ENCODE measurements at places on chromosomes 3 and 15. TPM values are rescaled to one million over a fixed set of nuclear protein-coding genes. Genes with fewer than 3 reads are reported as not detected.
A peak's percentile ranks its signal among the peaks of the same experiment; 100 is the strongest.

DNA sequence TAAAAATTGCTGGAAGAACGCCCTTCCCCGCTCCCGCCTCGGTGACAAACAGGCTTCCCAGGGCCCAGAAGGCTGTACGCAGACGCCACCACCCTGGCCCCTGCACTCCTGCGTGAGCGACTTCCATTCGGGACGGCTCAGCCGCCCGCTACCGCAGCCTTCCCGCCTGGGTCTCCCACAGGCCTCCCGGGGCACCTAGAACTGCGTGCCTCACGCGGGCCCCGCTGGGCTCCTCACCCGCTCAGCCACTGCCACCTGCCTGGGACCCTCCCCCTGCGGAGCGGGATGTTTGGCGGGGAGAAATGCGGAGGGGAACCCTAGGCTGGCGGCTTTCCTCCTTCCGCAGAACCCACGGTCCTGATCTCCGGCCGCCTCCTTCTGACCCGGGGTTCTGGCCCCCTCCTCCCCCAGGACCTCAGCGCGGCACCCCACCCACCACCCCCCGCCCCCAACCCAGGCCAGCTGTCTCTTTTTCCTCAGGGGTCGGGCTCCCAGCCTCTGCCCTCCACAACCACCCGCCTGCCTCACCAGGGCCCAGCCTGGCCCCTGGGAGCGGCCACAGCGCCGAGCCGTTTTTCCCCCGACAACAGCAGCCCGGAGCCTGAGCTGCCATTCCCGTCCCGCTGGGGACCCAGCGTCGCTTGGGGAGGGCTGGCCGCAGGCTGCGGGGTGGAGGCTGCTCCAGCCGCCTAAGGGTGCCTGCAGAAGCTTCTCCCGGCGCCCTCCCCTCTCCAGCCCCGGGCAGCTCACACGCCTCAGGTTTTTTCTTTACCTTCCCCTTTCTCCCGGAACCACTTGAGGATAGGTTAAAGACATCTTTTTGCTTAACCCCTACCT is 27.6 kb upstream of the RAB7A start:
- no peak overlapping the region for H3K27ac ChIP-seq
- H3K4me3 ChIP-seq = peak overlapping the region; percentile 65
- peaks cover 2% of the 10 kb centered on the region for H3K4me1 ChIP-seq

- H3K4me1 ChIP-seq = peaks cover 7% of the 10 kb centered on the region
- H3K4me3 ChIP-seq = peak within 1 kb of the TSS; percentile 28
- DNase-seq = peak; percentile 12
- no peaks in the 10 kb centered on the region for H3K36me3 ChIP-seq
- H3K27me3 ChIP-seq = peaks cover 42% of the 10 kb centered on the region
Measured at GRCh38 chr15:78340231-78341056, at the start of gene CRABP1. CRABP1 (plus strand) TSS chr15:78340353; CDS start chr15:78340429, 76 bp downstream.

- no peak overlapping the region for H3K4me3 ChIP-seq
- H3K36me3 ChIP-seq = no peaks in the 10 kb centered on the region
- no peak for DNase-seq
- H3K4me1 ChIP-seq = no peaks in the 10 kb centered on the region
- H3K27ac ChIP-seq = no peak overlapping the region
Measured at GRCh38 chr3:36733162-36733696, 31.1 kb downstream of the DCLK3 start.

DNA sequence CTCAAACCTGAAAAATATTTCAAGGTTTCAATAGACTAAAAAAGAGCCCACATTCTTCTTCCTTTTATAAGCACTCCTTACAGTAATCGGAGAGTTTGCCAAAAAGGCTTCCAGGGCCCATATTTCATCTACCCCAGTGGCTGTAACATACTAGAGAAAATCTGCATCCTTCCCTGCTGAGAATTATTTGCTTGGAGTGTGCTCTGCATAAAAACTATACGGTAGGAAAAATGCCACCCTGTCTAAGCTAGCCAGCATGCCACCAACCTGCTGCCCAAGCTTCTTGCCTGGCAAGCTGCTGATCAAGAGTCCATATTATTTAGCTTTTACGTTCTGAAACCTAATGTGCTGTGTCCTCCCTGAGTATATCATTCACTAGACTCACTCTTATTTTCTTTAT is 107.1 kb downstream of the FGF12 start:
- H3K27ac ChIP-seq = no peak overlapping the region
- DNase-seq = no peak
- H3K36me3 ChIP-seq = no peaks in the 10 kb centered on the region
- H3K27me3 ChIP-seq = peaks cover 6% of the 10 kb centered on the region
- H3K4me3 ChIP-seq = no peak overlapping the region
- H3K4me1 ChIP-seq = no peaks in the 10 kb centered on the region

The GABRG3 gene
- not detected for total RNA-seq

GRCh38 chr15:75200765-75201615 is 692 bp upstream of the C15orf39 start:
- no peaks in the 10 kb centered on the region for H3K27me3 ChIP-seq
- H3K4me1 ChIP-seq = peaks cover 41% of the 10 kb centered on the region
- peak; percentile 81 for DNase-seq
- peaks cover 1% of the 10 kb centered on the region for H3K36me3 ChIP-seq
- H3K4me3 ChIP-seq = peak overlapping the region; percentile 81

The GABRB3 gene
- 0.19 TPM for total RNA-seq

- no peak overlapping the region for H3K4me3 ChIP-seq
- peaks cover 2% of the 10 kb centered on the region for H3K27me3 ChIP-seq
- no peak for DNase-seq
Measured at GRCh38 chr3:65979731-65980130, 59.0 kb downstream of the MAGI1 start.

DNA sequence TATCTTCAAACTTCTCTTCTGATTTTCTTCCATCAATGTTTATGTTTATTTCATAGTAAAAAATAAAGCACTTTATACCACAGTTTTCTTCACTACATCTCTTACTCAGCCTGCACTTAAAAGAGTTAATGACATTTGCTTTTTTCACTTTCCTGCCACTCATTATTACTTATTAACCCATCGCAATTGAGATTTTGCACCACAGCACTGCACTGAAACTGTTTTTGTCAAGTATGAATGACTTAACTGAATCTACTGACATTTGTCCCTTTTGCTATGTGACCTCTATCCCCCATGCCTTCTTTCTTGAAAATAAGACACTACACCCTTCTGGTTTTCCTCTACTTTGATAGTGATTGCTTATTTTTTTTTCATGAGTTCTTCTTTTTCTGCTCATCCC is 739.7 kb upstream of the DPPA4 start:
- DNase-seq = no peak
- H3K4me3 ChIP-seq = no peak overlapping the region
- no peak overlapping the region for H3K27ac ChIP-seq
- H3K27me3 ChIP-seq = no peaks in the 10 kb centered on the region
- no peaks in the 10 kb centered on the region for H3K36me3 ChIP-seq
- no peaks in the 10 kb centered on the region for H3K4me1 ChIP-seq

DNA sequence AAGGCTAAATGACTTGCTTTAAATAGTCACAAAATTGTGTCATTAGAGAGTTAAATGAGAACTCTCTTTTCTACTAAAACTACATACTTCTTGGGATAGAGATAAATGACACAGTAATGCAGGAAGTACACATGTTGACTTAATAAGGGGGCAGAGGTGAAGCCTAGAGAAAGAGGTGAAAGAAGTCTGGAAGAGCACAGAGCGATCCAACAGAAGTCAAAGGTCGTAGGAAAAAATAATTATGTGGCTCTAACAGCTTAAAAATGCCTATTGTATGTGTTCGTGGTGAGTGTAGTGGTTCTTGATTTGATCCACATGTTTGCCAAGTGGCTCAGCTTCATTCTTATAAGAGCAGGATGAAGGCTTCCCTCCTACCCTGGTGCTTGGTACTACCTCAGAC is 61.7 kb downstream of the TMEM212 start:
- no peak for DNase-seq
- H3K4me3 ChIP-seq = no peak overlapping the region
- no peak overlapping the region for H3K27ac ChIP-seq

The PDIA3 gene
- total RNA-seq = 196 TPM

DNA sequence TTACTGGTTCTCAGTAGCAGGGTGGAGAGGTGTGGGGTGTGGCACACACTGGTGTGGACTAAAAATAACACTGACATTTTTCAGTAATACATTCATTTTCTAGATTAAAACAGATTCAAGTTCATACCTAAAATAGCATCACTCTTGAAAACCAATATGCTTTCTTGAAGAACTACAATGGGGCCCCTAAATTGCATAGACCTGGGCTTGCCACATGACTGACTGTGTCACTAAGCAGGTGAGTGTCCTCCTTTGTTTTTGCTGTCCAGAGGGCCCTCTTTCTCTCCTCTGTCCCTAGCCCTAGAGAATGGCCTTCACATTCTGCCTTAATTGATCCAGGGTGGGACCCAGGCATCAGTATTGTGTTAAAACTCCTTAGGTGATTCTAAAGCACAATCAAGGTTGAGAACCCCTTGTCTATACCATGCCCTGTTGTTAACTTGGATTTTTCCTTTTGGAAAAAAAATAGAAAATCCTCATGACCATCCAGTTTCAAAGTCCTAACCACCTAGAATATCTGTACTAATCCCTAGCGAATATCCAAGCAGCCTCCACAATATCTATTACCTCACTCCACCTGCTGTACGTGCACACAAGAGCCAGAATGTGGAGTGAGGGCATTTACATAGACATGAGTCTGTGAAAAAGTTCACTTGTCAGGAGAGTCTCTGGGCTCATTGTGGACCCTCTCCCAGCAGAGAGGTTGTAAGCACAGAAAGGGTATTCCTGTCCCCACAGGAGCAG is 18.7 kb upstream of the TMEM41A start:
- no peak overlapping the region for H3K4me3 ChIP-seq
- H3K27me3 ChIP-seq = peaks cover 16% of the 10 kb centered on the region
- H3K27ac ChIP-seq = no peak overlapping the region
- no peaks in the 10 kb centered on the region for H3K4me1 ChIP-seq
- no peak for DNase-seq

GRCh38 chr3:147343926-147344325 is 62.4 kb downstream of the ZIC4 start:
- DNase-seq = no peak
- H3K4me1 ChIP-seq = no peaks in the 10 kb centered on the region
- no peak overlapping the region for H3K27ac ChIP-seq
- H3K27me3 ChIP-seq = peaks cover 8% of the 10 kb centered on the region

GRCh38 chr3:148999806-149000205 is 8.5 kb downstream of the GYG1 start:
- H3K4me3 ChIP-seq = no peak overlapping the region
- no peak for DNase-seq
- peaks cover 32% of the 10 kb centered on the region for H3K36me3 ChIP-seq

DNA sequence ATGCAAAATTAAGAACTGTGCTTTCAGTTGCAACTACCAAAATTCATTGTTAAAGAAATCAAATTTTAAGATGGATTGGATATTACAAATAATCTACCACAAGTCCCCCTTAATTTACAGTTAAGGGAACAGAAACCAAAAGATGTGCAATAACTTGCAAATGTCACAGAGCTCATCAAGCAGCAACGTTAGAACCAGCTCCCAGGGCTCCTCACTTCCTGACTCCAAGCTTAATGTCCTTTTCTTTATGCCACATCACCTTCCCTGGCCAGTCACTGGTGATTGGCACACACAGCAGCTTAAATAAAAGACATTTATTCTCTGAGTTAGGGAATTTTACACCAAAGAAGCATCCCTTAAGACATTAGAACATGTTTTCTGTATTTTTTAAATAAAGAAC is 159.7 kb downstream of the RSL24D1 start:
- H3K4me1 ChIP-seq = no peaks in the 10 kb centered on the region
- H3K4me3 ChIP-seq = no peak overlapping the region
- no peaks in the 10 kb centered on the region for H3K36me3 ChIP-seq
- no peak overlapping the region for H3K27ac ChIP-seq
- peaks cover 4% of the 10 kb centered on the region for H3K27me3 ChIP-seq

The HIGD2B gene
- 0.19 TPM for total RNA-seq

The CCNB2 gene
- 98.2 TPM for total RNA-seq

- H3K4me1 ChIP-seq = peaks cover 47% of the 10 kb centered on the region
- no peak for DNase-seq
- H3K27me3 ChIP-seq = peaks cover 7% of the 10 kb centered on the region
- peak overlapping the region; percentile 78 for H3K27ac ChIP-seq
Measured at GRCh38 chr3:72135636-72136035, 350.7 kb upstream of the PROK2 start.

DNA sequence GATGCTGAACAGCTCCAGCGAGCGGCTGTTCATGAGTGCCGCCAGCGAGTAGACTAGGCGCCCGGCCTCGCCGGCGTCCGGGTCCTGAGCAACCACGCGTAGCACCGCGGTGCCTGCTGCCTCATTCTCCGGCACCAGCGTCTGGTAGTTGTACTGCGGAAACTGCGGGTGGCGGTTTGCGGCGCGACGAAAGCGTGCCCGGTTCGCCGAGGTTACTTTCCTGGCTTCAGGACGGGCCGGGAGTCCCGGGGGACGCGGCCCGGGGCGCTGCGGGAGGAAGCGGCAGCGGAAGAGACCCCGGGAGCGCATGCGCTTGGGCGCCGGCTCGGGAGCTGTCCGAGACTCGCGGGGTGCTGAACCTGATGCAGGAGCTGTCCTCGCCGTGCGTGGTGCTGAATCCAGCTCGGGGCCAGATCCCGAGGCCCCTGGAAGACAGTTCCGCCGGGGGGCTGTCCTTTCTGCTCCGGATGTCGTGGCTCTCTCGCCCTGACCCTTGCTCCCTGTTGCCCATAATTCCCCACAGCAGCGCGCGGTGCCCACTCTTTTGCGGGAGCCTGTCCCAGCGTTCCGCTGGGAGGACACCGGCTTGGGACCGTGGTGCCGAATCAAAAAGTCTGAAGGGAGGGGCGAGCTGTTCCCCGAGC is 1.1 kb downstream of the CELSR3 start:
- no peak overlapping the region for H3K27ac ChIP-seq
- peak overlapping the region; percentile 27 for H3K4me3 ChIP-seq
- H3K36me3 ChIP-seq = peaks cover 5% of the 10 kb centered on the region
- peaks cover 25% of the 10 kb centered on the region for H3K4me1 ChIP-seq

DNA sequence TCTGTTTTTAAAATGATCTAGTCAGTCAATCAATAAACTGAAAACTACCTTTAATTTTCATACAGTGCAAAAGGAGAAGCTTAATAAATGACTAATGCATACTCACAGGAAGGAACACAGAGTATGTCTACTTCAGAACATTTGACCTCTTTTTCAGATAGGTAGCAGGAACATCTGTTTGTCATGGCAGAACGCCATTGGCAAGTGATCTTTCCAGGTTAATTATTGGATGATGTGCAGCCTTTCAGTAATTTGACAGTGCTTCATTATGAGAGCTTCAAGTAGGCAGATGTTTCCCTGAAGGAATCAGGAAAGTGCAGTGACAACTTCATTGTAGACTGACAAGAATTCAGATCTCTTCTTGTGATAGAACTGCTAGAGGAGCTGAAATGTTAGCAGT is 325.0 kb downstream of the OTOL1 start:
- no peaks in the 10 kb centered on the region for H3K36me3 ChIP-seq
- no peak overlapping the region for H3K27ac ChIP-seq
- no peaks in the 10 kb centered on the region for H3K4me1 ChIP-seq

GRCh38 chr3:11913316-11913715 is 66.6 kb upstream of the TAMM41 start:
- no peak for DNase-seq
- no peak overlapping the region for H3K4me3 ChIP-seq
- no peaks in the 10 kb centered on the region for H3K36me3 ChIP-seq
- no peaks in the 10 kb centered on the region for H3K4me1 ChIP-seq
- no peak overlapping the region for H3K27ac ChIP-seq
- H3K27me3 ChIP-seq = peaks cover 4% of the 10 kb centered on the region

Measured in activated naive CD4-positive, alpha-beta T cell treated with anti-CD3 and anti-CD28 coated beads for 36 hours (primary cell).